ENCODE measurements at places on chromosomes 3 and 15.

- DNase-seq = no peak
Observed at GRCh38 chr3:160200353-160200752, 24.9 kb upstream of the C3orf80 start.

- DNase-seq = peak; percentile 69
Observed at GRCh38 chr3:194058189-194058571, 77.8 kb upstream of the HES1 start.

DNA sequence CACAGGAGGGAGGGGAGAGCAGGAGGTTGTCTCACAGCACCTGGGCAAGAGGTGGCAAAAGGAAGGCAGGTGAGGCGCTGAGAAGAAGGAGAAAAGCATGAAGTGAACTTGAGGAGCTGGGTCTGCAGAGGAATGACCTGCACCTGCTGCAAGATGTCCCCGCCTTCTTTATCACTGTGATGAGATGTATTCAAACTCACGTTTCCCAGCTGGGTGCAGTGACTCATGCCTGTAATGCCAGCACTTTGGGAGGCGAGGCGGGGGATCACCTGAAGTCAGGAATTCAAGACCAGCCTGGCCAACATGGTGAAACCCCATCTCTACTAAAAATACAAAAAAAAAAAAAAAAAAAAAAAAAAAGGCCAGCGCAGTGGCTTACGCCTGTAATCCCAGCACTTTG lies 22.2 kb upstream of the ZNF710 start:
- DNase-seq = no peak

GRCh38 chr3:72485641-72486040 lies 362.6 kb downstream of the SHQ1 start:
- DNase-seq = peak; percentile 49

DNA sequence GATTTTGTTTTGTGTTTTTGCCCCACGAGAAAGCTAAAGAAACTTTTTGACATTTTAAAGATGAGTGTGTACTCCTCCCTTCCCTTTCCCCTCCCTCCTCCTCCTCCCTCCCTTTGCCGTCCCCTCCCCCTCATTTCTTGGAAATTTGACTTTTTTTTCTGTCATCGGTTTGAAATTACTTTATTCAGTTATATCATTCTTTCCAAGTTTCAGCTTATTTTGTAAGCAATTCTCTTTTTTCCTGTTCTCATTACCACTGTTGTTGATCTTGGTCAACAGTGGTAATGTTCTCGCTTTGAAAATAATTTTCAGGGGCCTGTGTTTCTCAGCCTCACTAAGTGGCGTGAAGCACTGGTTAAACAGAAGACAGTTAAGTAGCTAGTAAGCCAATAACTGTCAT lies 178.4 kb downstream of the AKAP13 start:
- DNase-seq = no peak

- DNase-seq = no peak
Observed at GRCh38 chr15:82040390-82040789, 5.4 kb downstream of the MEX3B start.

DNA sequence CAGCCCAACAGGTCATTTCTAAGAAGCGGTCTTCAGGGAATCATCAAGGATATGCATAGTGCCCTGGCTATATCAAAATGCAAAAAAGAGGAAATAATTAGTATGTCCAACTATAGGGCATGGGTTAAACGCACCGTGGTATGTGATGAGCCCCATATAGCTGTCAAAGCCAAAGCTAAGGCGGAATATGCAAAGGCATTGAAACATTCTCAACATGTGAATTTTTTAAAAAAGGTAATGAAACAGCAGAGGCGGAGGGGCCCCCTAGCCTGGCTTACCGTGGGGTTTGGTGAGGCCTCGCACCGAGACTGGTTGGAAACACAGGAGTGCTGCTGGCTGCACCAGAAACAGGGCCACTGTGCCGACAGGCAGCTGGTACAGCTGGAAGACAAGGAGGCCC lies 23.2 kb downstream of the PLXND1 start:
- no peak for DNase-seq

GRCh38 chr15:68775671-68776476 lies 44.8 kb downstream of the ANP32A start:
- peak; percentile 91 for DNase-seq

GRCh38 chr15:100775581-100776185 lies 103.9 kb upstream of the ALDH1A3 start:
- no peak for DNase-seq

- no peak for DNase-seq
Observed at GRCh38 chr3:39499651-39500273, 32.3 kb downstream of the MOBP start.

DNA sequence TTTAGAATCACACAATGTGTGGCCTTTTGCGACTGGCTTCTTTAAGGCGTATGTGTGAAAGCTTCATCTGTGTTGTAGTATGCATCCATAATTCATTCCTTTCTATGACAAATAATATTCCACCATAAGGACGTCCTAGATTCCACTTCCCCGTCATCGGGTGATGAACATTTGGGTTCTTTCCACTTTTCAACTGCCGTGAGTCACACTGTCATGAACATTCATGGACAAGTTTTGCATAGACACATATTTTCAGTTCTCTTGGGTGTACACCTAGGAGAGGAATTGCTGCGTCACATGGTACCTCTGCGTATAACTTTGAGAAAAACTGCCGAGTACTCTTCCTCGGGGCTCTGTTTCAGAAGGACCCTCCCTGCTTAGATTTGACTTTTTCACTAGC lies 97.3 kb downstream of the TOP2B start:
- DNase-seq = no peak

DNA sequence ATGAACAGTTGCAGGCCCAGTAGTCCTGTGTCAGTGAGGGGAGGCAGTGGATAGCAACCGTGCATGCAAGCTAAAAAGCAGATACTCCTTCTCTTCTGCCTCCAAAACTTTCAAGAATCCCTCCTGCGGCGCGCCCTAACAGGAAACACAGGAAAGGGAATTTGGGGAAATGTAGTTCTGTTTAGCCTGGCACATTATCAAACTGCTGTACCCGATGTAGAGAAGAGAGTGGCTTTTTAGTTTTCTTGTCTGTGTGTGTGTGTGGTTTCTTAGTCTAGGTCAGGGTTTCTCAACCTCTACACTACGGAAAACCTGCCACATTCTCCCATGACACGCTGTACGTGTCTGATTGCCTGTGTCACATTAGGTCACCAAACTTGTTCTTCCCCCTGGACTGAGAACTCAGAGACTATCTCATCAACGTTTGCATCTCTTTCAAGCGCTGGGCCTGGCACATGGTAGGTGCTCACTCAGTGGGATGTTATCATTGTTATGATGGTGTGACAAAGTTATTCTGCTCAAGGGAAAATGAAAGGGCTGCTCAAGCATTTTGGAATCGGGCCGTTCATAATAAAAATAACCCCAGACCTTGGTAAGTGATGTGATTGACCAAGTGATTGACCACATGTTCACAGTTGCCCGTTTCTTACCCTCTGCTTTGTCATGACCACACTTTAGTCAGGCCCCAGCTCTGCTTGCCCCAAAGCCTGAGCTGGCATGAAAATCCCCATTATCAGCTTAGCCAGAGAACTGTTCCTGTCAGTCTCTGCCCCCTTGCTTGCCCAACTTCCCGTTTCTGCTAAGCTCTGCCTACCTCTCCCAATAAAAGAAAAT lies 33.2 kb downstream of the TM4SF4 start:
- no peak for DNase-seq

DNA sequence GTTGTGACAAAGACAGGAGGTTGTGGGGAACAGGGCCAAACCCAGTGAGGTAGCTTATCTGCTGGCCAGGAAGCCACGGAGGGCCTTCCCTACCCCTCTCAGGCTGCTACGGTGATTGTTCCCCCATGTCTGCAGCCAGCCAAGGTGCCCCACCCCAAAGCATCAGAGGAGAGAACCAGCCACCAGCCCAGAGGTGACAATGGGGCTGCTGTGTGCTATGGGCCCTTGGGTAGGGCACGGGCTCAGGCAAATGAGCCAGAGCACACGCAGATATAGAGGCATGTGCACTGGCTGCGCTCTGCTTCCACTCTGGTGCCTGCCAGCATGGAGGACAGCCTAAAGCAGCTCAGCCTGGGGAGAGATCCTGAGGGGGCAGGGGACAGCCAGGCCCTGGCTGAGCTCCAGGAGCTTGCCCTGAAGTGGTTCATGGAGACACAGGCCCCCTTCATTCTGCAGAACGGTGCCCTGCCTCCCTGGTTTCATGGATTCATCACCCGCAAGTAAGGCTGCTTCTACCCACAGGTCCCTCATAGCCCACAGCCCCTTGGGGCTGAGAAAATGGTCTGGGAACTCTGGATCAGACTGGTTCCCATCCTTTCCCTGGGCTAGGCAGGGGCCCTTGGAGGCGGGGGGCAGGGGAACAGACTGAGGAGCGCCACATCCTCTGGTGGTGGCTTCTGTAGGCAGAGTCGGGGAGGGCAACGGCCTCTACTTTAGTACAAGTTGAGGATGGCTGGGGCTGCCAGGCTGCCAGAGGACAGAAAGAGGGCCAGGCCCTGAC lies at the start of gene SH2D7:
Gene SH2D7 (plus strand): TSS at position 301 of the 781 bp plus-strand sequence. CDS start 24 bp downstream, at position 325.
- DNase-seq = no peak

DNA sequence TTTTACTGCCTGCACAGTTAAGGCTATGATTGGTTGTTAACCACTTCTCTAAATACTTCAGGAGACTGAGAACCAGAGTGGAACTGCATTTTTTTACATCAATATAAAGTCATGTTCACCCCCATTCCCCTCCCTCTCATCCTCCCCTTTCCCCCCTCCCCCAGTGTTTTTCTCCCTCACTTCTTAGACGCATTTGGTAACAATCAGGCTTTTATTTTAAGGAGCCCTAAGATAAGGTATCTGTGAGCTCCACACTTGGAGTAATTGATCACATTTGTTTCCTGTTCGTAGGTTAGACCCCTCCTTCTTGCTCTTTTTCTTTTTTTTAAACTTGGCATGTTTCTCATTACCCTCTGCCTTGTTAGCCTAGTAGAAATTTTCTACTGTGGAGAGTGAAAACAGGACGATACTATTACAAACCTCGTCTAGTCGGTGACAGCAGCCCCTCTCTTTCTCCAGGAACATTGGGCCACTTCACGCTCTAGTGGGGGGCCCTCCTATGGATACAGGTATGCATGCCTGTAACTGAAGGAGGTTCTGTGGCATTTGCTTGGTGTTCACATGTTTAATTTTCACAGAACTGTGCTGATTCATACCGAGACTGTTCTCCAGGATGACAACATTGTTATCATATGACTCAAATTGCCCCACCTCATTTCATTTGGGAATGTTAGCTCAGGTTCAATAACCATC lies 314.4 kb downstream of the MECOM start:
- no peak for DNase-seq

GRCh38 chr15:59115047-59115446 lies 10.1 kb downstream of the CCNB2 start:
- DNase-seq = no peak

- DNase-seq = no peak
Observed at GRCh38 chr3:36674816-36675215, 89.5 kb downstream of the DCLK3 start.

GRCh38 chr3:114608293-114608692 lies 314.5 kb downstream of the TIGIT start:
- no peak for DNase-seq

GRCh38 chr3:49020330-49021212 lies 1.4 kb upstream of the NDUFAF3 start:
- no peak for DNase-seq

DNA sequence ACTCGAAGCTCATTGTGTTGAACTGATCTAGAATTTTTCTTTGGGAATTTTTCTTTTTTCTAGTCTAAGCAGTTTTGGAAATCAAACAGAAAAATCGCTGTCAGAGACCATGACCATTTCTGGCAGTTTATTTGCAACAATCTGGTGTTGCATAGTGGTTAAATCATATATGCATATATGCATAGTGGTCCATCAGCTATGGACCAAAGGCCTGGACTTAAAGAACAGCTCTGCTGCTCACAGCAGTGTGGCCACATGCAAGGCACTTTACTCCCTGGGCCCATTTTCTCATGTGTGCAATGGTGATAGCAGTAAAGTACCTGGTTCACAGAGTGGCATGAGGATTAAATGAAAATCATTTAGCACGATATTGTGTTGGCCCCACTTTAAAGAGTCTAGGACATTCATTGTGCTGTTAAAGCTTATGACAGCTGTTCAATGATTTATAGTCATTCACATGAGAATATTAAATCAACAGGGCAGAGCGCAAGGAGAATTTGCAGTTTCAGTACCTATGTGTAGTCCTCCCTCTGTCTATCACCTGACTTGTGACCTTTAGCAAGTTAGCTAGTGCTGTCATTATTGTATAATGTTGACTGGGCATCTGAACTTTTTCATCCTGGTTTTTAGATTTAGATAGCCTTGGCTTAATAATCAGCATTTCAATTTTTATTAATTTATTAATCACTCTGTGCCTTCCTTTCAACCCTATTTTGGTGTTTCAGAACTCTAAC lies 46.4 kb downstream of the BLM start:
- DNase-seq = no peak

DNA sequence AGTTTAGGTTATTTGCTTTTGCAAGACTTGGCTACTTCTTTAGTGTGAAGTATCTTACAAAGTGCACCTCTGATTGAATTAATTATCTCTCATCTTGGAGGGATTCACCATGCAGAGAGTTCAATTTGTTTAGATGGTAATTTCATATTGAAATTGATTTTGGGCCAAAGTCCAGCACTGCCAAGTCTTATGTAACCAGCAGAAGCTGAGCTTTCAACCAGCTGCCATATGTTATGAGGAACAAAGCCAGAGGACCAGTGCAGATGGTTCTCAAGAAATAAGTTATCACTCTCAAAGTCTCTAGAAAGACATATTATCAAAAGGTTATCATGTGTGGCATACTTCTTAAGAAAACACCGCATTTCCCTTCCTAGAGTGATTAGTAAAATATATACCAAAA lies 29.0 kb downstream of the ABHD6 start:
- no peak for DNase-seq

DNA sequence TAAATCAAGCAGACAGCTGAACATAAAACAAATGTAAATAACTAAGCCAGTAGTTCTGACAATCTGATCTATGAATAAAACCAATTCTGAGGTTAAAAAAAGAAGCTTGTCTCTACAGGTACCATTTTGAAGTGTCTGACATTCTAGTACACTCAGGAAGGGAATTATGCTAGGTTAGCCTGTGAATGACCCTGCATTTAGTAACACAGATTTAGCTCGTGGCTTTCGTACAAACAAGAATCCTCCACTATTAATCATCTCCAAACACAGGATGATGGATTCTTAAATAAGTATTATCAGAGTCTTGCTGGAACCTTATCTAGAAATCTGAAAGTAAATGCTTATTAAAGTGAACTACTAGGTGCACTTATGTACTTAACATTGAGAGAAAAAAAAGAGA lies 1120.1 kb downstream of the ROBO1 start:
- DNase-seq = no peak

GRCh38 chr3:25557694-25558093 lies 107.0 kb downstream of the TOP2B start:
- DNase-seq = peak; percentile 30

- no peak for DNase-seq
Observed at GRCh38 chr3:157427901-157428300, 8.7 kb upstream of the PTX3 start.

GRCh38 chr3:61530355-61530754 lies 31.0 kb upstream of the PTPRG start:
- DNase-seq = peak; percentile 15

- peak; percentile 77 for DNase-seq
Observed at GRCh38 chr3:64530434-64531049, 157.3 kb downstream of the ADAMTS9 start.

All from muscle of arm (tissue), 14 donors.